Body of pancreas (tissue), 4 donors: ENCODE measurements at places on chromosomes 7 and 10.

GRCh38 chr10:59991117-59991516, 84.8 kb upstream of the CCDC6 start:
- no peak for DNase-seq

GRCh38 chr10:72133517-72133916, 45.2 kb upstream of the SPOCK2 start:
- no peak for DNase-seq

- no peak for DNase-seq
Observed at GRCh38 chr7:83517035-83517700, 131.8 kb downstream of the SEMA3E start.

DNA sequence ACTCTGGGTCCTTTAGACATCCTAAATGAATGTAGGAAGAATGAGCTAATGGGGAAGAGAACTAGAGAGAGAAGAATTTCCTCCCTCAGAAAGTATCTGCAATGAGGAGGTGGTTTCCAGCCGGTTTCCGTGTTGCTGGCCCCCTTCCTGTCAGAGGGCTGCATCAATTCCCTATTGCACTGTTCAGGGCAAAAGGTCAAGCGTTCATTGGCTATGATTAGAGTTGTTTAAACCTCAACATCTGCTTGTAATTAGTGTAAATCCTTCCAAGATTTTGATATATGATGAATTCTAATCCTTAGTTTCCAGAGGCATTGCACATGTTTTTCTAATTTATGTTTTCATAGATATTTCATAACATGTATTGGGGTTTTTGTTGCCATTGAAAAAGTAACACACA, 107.3 kb upstream of the SGCE start:
- DNase-seq = no peak

DNA sequence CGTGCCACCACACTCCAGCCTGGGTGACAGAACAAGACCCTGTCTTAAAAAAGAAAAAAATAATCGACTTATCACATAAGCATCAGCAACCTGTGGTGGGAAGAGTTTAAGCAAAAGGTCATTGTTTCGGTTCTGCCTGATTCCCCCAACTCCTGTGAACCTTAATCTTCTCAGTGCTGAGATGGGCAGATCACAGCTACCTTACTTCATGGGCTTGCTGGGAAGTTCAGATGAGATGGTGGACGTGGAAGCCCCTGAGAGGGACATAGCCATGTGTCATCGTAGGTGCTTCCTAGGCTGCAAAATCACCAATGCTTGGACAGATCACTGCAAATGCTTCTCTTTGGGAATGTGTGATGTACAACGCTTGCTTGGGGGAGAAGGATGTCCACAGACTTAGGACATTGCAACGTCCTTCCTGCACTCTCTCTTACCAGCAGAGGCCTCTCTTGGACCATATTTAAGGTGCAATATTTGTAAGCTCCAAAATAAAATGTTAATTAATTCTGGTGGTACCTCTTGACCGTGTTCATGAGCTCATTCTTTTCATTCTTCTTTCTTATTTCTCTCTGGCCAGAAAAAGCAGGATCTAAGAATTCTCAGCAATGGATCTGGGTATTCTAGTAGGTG, 8.6 kb downstream of the GJD4 start:
- no peak for DNase-seq

DNA sequence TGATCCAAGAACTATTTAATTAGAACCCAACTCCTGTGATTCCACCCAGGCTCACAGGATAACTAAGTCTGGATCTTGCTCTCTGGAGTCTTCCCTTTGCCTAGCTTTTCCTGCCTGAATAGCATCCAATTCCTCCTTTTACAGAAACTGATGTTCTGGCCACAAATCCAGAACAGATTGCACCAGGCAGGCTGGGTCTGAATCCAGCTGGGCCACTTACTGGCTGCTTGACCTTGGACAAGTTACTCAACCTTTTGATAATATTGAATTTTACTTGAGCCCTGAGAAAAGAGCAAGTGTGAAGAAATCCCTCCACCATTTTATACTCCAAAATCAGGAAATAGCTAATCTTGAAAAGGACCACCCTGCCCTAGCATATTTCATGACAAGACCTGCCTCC, 55.5 kb upstream of the SLC35G1 start:
- DNase-seq = peak; percentile 63

DNA sequence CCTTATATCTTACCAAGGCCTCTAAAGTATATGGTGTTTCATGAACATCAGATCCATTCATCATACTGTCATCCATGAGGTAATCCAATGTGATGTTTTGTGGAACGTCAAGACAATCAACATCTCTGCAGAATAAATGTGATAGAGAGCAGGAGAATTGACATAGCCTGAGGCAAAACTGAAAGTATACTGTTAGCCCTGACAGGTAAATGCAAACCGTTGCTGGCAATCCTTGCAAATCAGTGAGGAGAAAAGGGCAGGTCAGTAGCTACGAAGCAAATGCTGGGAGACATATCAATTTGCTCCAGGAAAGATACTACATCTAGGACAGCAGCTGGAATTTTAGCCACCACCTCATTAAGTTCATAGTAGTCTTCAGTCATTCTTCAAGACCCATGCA, 4.5 kb upstream of the CCDC3 start:
- DNase-seq = no peak

GRCh38 chr7:106767078-106767477, 98.0 kb upstream of the PIK3CG start:
- DNase-seq = no peak

DNA sequence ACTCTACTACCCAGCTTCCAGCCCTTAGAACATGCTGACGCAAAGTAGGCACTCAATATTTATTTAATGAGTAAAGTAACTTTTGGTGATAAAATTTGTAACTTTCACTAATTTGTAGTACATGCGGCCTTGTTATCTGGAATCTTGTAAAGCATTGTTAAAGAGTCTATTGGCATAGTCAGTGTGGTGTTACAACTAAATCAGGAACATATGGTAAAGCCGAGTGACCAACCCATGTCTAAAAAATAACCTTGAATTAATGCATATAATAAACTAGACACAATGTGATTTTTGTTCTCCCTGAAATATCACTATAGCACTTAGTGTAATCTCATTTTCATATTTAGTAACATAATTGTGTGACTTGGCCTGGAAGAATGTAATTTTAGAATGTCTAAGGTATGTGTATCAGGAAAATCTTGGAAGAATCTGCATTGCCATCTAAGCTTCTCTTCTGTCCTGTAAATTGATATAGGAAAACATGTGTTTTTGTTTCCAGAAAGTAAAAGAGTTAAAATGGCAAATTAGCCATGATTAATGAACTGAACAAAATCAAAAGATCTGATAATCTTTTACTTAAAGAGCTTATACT, 256.7 kb upstream of the GNAI1 start:
- DNase-seq = no peak

DNA sequence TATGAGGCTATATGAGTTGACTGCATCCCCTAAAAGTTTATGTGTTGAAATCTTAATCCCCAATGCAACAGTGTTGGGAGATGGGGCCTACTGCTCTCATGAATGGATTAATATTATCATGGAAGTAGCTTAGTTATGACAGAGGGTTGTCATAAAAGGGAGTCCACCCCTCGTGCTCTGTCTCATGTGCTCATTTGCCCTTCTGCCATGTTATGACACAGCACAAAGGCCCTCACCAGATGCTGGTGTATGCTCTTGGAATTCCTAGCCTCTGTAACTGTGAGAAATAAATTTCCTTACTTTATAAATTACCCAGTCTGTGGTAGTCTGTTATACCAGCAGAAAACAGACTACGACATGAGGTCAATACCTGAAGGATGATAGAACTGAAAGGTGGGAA, 17.6 kb upstream of the PANK1 start:
- DNase-seq = no peak

DNA sequence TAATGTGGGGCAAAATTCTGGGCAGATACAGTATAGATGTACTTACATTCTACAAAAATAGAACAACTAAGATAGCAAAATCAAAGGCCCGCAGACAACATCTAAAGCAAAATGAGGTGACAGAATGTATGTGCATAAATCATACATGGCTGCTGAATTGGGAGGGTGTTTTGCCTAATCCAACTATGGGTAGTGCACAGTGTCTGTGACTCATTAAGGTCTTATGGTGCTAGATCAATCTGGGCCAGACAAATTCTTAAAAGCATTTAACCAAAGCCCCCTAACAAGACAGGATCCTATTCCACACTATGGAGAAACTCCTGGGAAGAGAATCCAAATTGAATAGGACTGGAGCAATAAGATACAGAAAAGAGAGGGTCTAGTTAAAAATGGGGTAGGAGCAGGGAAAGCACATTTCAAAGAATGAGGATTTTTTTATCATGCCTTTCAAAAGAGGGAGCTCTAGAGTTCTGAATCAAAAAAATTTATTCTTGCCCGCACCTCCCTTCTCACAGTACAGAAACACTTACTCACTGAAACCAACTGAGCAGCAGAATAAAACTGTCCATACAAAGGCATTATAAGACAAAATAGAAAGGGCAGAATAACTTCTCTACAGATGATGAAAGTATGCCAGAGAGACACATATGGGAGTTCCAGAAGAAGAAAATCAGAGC, 181.3 kb downstream of the RNLS start:
- DNase-seq = no peak

GRCh38 chr7:32591938-32592337, 96.6 kb downstream of the AVL9 start:
- DNase-seq = no peak

GRCh38 chr10:6008497-6009142, 31.3 kb upstream of the IL15RA start:
- DNase-seq = no peak

- DNase-seq = no peak
Observed at GRCh38 chr7:1762238-1762945, 92.3 kb downstream of the ELFN1 start.

- DNase-seq = no peak
Observed at GRCh38 chr7:157525491-157525915, 188.7 kb downstream of the DNAJB6 start.

DNA sequence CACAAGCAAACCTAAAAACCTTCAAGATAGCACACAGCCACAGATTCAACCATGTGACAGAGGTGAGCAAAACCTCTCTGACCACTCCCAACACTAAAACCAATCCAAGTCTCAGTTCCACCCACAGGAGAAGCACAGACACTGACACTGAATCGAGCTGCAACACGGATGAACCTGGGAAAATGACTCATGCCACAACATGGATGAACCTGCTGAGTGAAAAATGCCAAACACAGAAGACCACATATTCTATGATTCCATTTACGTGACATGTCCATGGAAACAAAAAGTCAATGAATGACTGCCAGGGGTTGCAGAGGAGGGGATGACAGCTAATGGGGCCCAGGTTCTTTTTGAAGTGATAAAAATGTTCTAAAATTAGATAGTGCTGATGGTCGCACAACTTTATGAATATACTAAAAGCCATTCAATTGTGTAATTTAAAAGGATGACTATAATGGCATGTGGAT, 22.0 kb downstream of the CYTH3 start:
- DNase-seq = no peak

- DNase-seq = no peak
Observed at GRCh38 chr10:124971276-124971675, 29.4 kb downstream of the ZRANB1 start.

GRCh38 chr7:99617192-99617781, 541 bp downstream of the ZSCAN25 start:
- no peak for DNase-seq

GRCh38 chr7:18163091-18163490, 135.4 kb upstream of the PRPS1L1 start:
- DNase-seq = no peak

- no peak for DNase-seq
Observed at GRCh38 chr10:48543182-48543844, 61.6 kb downstream of the ARHGAP22 start.

- no peak for DNase-seq
Observed at GRCh38 chr10:88106366-88106765, 242.9 kb downstream of the PTEN start.

- no peak for DNase-seq
Observed at GRCh38 chr10:130066743-130067142, 43.9 kb downstream of the C10orf143 start.

DNA sequence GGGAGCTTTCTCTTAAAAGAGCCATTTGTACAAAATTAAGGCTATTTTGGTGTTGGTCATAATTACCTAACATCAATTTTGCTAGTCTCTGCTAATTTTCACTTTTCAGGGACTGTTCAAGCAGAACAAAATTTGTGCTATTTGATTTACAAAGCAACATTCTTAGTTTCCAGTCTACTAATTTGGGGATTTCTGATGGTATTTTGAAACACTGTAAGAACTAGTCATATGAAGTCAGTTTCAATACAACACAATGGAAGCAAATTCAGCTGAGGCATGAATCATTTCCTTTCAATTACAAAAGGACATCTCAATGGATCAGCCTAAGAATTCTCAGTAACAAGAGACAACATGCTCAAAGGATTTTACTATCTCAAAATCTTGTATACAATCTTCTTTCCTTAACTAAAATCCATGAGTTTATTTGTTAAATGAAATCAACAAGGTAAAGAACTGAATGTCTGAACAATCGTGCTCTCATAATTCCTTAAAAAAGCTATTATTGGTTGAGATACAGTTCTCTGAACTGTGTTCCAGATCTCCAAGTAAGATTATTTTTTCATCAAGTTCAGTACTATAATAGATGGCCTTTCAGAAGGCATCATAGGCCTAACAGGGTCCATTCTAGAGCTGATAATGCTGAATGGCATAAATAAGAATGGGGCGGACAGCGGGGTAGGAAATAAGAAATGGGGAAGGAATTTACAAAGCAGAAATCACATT, 144.6 kb downstream of the NRCAM start:
- no peak for DNase-seq

DNA sequence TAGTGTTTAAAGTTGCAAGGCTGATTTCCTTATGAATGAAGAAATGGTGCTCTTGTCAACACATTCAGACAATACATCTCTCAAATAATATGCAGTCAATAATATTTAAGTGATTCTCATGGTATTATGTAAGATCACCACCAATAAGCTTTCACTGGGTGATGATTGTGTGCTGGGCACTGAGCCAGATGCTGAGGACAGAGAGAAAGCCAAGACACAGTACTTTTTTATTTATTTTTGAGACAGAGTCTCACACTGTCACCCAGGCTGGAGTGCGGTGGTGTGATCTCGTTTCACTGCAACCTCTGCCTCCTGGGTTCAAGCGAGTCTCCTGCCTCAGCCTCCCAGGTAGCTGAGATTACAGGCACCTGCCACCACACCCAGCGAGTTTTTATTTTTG, 130.6 kb upstream of the LSM8 start:
- no peak for DNase-seq

GRCh38 chr7:112765105-112765504, 25.1 kb downstream of the TMEM168 start:
- DNase-seq = no peak

DNA sequence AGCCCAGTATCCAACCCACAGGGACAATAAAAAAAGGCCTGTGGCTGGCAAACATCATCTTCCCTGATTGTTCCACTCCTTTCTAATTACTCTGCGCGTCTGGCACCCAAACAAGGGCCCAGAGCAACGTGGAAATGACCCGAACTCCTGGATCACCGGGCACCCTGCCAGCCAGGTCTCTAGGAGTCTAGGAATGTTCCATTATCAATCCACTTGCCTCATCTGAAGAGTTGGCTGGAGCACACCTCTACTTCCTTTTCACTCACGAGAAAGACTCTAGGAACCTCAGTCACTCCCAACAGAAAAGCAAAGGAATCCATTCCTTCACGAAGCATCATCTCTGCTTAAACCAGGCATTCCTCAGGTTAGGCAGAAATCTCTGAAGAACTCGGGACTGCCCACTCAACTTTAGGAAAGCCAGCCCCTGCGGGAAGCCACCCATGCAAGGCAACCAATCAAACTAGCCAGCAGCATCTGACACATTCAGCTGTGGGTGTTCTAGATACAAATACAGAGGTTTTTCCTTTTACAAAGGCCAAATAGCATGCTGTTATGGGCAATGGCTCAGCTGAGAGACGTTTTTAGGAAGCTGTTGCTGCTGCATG, 37.7 kb downstream of the ATXN7L1 start:
- DNase-seq = peak; percentile 21
